ENCODE measurements at places on chromosomes 4 and X. TPM values are rescaled to one million over a fixed set of nuclear protein-coding genes. Genes with fewer than 3 reads are reported as not detected.

DNA sequence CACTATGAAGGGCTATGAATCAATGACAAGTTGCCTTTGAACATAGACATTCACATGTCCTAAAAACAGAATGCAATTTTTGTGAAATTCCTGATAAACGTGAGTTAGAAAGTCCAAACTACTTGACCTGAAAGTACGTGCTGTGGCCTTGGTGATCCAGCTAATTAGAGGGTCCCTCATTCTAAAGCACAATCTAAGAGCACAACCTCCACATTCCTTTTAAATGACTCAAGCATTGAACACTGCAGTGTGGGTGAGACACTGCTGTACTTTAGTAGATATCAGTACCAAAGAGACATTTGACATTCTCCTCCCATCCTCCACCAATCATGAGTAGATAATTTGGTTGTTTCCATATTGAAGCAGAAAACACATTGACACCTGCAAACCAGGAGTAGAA lies 73.5 kb downstream of the FAM47B start:
- DNase-seq, result no peak

GRCh38 chr4:38980903-38981676 lies 51.1 kb downstream of the TMEM156 start:
- no peak for DNase-seq

DNA sequence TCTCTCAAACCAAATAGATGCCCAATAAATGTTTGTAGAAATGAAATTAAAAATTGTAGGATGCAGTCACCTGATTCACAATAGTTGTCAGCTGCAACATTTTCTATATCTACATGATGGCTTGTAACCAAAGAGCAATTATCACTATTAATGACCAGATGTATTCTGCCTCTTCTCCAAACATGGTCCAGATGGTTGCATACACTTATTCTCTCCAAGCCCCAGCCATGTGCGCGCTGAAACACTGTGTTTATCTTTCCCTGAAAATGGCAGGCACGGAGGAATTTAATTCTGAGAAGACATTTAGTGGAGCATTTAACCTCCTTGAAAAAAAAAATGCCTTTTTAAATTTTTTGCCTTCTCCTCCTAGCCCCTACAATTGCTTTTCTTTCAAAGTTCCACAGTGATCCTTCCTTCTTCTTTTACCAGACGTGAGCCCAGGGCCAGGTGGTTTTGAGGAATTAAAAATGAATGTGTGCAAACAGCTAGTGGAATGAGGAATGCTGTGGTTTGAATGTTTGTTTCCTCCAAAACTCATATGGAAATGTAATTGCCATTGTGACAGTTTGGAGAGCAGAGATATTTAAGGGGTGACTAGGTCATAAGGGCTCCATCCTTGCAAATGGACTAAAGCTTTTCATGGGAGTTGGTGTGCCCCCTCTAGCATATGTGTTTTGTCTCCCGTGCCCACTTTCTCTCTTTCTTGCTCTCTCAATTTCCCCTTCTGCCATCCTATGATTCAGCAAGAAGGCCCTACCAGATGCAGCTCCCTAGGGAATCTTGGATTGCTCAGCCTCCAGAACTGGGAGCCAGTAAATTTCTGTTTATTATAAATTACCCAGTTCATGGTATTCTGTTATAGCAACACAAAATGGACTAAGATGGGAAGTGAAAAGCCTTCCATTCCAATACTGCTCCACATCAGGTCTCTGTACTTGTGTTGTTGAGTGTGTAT lies 136.0 kb downstream of the GABRB1 start:
- DNase-seq, result no peak

GRCh38 chr4:152676052-152676854 lies 3.5 kb downstream of the TMEM154 start:
- no peak for DNase-seq

DNA sequence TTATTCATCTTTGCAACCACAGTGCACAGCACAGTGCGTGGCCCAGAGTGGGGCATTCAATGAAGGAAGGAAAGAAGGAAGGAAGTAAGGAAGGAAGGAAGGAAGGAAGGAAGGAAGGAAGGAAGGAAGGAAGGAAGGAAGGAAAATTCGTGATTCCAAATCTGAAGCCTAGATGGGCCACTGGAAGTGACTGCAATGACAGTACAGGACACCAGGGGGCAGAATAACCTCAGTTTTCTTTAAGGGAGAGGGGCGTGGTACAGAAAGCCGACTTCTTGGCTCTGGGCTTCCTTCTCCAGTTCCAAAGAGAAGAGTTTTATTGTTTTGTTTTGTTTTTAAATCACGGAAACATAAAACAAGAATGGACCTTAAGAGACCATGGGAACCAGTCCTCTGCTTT lies 47.8 kb downstream of the APLN start:
- DNase-seq, result no peak

DNA sequence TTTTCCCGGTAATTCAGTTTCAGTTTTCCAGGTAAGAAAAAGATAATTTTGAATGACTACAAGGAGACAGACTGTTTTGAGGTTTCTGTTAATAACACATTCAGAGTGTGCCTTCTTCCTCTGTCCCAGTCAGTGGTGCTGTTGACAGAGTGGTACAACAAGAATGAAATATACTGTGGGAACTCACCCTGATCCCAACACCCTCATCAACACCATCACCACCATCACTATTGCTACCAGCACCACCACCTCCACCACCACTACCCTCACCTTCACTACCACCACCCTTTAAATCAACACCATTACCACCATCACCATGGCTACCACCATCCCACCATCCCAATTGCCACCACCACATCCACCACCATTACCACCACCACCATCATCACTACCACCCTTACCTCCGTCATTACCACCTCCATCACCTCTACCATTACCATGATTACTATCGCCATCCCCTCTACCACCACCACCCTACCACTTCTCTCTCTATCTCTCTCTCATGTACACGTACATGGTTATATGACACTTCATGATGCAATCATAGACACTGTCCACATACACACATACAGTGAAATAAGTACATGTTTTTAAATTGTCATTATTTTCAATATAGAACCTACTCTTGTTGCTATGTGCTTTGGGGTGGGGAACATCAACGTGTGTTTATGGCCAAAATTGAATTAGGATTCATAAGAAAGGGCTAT lies 91.5 kb downstream of the MAMLD1 start:
- no peak for DNase-seq

Gene FABP2
- total RNA-seq, result not detected
